ENCODE measurements at places on chromosomes 2 and 18.

DNA sequence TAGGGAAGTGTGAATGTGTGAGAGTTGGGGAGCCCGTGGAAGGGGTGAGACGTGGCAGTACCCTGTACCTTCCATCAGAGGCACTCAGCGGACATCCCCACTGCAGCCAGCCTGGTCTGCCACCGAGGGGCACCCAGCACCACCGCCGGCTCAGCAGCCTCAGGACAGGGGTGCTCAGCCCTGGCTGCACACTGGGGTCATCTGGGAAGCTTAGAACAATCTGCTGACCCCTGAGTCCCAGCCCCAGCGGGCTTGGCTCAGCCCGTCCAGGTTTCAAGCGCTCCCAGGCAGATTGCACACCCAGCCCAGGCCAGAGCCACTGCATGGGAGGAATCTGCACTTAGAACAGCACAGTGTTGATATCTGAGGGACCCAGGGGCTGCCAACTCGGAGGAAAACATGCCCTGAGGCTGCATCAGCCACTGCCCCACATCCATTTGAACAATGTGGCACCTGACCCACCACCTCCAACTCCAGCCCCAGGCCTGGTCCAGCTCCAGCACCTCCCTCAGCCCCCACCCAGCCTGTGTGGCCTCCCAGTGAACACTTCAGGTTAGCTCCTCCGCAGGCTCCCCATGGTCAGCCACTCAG, 147.1 kb upstream of the OTOS start:
- no peak overlapping the region for H3K27ac ChIP-seq
- H3K27me3 ChIP-seq, result no peaks in the 10 kb centered on the region
- H3K4me3 ChIP-seq, result no peak overlapping the region
- no peaks in the 10 kb centered on the region for H3K4me1 ChIP-seq
- DNase-seq, result no peak

GRCh38 chr2:138512672-138513071, 11.1 kb downstream of the SPOPL start:
- H3K4me1 ChIP-seq, result peaks cover 42% of the 10 kb centered on the region
- H3K27me3 ChIP-seq, result no peaks in the 10 kb centered on the region
- H3K36me3 ChIP-seq, result peaks cover 21% of the 10 kb centered on the region
- no peak for DNase-seq

GRCh38 chr2:216908300-216908699, 48.4 kb upstream of the TNP1 start:
- H3K27me3 ChIP-seq, result peaks cover 6% of the 10 kb centered on the region
- no peak for DNase-seq
- no peaks in the 10 kb centered on the region for H3K4me1 ChIP-seq
- no peak overlapping the region for H3K4me3 ChIP-seq

DNA sequence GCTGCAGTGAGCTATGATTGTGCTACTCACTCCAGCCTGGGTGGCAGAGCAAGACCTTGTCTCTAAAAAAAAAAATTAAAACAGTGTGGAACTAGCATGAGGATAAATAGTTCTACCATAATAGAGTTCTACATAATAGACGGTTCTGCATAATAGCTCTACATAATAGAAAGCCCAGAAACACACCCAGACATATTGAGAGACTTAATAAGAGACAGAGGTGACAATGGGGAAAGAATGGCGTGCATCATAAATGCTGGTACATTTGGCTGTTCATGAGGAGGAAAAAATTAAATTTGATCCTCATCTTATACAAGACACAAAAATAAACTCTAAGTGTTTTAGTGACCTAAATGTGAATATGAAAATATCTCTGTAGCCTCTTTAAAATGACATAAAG, 58.5 kb downstream of the PTRHD1 start:
- no peak for DNase-seq
- H3K36me3 ChIP-seq, result peaks cover 16% of the 10 kb centered on the region
- H3K4me1 ChIP-seq, result no peaks in the 10 kb centered on the region
- no peak overlapping the region for H3K4me3 ChIP-seq
- H3K27ac ChIP-seq, result no peak overlapping the region

GRCh38 chr2:227821043-227821942, 7.7 kb downstream of the CCL20 start:
- H3K27me3 ChIP-seq, result peaks cover 13% of the 10 kb centered on the region
- H3K27ac ChIP-seq, result no peak overlapping the region
- no peak for DNase-seq
- no peaks in the 10 kb centered on the region for H3K4me1 ChIP-seq

DNA sequence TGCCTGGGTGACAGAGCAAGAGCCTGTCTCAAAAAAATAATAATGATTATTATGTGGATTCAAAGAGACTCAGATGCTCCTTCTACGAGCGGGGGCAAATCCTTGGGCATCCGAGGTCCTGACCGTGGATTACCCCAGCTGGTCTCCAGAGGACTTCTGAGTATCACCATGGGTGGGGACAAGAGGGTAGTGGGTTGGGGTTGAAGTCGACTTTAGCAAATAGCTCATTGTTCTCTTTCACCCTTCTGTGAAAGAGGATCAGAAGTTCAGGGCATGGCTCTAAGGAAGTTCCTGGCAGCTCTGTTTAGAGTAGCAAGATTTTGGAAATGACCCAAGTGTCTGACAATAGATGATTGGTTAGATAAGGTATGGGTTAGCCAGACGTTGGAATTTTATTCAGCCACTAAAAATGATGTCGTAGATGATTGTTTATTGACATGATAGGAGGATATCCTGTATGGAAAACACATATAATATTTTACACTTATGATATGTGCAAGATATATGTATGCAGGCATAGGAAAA, 59.0 kb upstream of the SPRED2 start:
- DNase-seq, result no peak
- H3K4me3 ChIP-seq, result no peak overlapping the region
- no peaks in the 10 kb centered on the region for H3K4me1 ChIP-seq
- H3K27ac ChIP-seq, result no peak overlapping the region

GRCh38 chr18:24922491-24922890, 429.5 kb downstream of the ZNF521 start:
- H3K4me3 ChIP-seq, result peak overlapping the region; percentile 22
- H3K27ac ChIP-seq, result peak overlapping the region; percentile 66
- H3K27me3 ChIP-seq, result no peaks in the 10 kb centered on the region
- no peak for DNase-seq
- H3K4me1 ChIP-seq, result peaks cover 36% of the 10 kb centered on the region
- no peaks in the 10 kb centered on the region for H3K36me3 ChIP-seq

DNA sequence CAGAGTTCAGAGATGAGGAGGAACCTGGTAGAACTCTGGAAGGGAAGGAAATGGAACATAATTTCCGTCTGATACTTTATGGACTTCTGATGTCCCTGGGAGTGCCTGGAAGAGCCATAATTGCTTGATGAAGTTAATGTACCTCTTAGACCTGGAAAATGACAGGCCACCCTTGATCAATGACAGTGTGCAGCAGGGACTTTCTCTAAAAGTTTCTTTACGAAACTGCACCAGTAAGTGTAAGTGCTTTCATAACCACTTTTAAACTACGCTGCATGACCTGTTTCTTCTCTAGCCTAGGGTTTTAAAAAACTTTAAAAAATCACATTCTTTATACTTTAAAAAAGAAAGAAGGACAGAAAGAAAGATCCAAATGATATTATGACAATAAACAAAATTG, 164.5 kb downstream of the LPIN1 start:
- H3K36me3 ChIP-seq, result peaks cover 3% of the 10 kb centered on the region
- DNase-seq, result no peak
- no peak overlapping the region for H3K4me3 ChIP-seq
- H3K27ac ChIP-seq, result no peak overlapping the region

- no peak for DNase-seq
- no peaks in the 10 kb centered on the region for H3K36me3 ChIP-seq
- peaks cover 10% of the 10 kb centered on the region for H3K27me3 ChIP-seq
- H3K27ac ChIP-seq, result no peak overlapping the region
- no peak overlapping the region for H3K4me3 ChIP-seq
Observed at GRCh38 chr18:24725644-24726415, 265.4 kb downstream of the HRH4 start.

GRCh38 chr2:193687195-193687594, 1492.5 kb upstream of the TMEFF2 start:
- no peak for DNase-seq
- no peak overlapping the region for H3K27ac ChIP-seq
- H3K36me3 ChIP-seq, result no peaks in the 10 kb centered on the region
- H3K4me3 ChIP-seq, result no peak overlapping the region

- H3K27me3 ChIP-seq, result peaks cover 5% of the 10 kb centered on the region
- no peaks in the 10 kb centered on the region for H3K36me3 ChIP-seq
- H3K27ac ChIP-seq, result no peak overlapping the region
- H3K4me1 ChIP-seq, result no peaks in the 10 kb centered on the region
- no peak overlapping the region for H3K4me3 ChIP-seq
Observed at GRCh38 chr2:100359576-100359975, 37.3 kb upstream of the LONRF2 start.

- DNase-seq, result no peak
- H3K27ac ChIP-seq, result no peak overlapping the region
- no peaks in the 10 kb centered on the region for H3K4me1 ChIP-seq
- H3K36me3 ChIP-seq, result no peaks in the 10 kb centered on the region
Observed at GRCh38 chr2:211611061-211611518, 927.5 kb downstream of the ERBB4 start.

DNA sequence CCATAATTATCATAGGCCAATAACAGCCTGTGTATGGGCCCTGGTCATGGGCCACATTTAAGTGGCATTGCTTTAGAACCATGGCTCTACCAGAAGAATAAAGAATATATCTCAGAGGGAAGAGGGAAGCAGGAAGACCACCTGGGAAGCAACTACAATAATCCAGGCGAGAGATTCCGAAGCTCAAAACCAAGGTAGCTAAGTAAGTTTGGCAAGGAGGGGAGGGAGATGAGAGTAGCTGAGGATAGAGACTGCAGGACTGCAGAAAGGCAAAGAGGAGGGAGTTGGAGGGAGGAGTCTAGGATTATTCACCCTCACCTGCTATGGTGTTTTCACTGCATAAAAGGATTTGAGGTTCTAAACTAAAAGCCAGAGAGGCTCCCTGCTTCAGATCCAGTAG, 293.5 kb downstream of the SETBP1 start:
- H3K4me1 ChIP-seq, result peaks cover 22% of the 10 kb centered on the region
- H3K36me3 ChIP-seq, result peaks cover 27% of the 10 kb centered on the region
- H3K27ac ChIP-seq, result no peak overlapping the region
- DNase-seq, result no peak
- H3K27me3 ChIP-seq, result no peaks in the 10 kb centered on the region

- peaks cover 27% of the 10 kb centered on the region for H3K36me3 ChIP-seq
- peaks cover 23% of the 10 kb centered on the region for H3K4me1 ChIP-seq
- no peak for DNase-seq
- no peaks in the 10 kb centered on the region for H3K27me3 ChIP-seq
- peak overlapping the region; percentile 85 for H3K4me3 ChIP-seq
- peak overlapping the region; percentile 83 for H3K27ac ChIP-seq
Observed at GRCh38 chr2:106160786-106161261, 33.3 kb downstream of the UXS1 start.

GRCh38 chr2:21580391-21580790, 456.6 kb downstream of the TDRD15 start:
- no peaks in the 10 kb centered on the region for H3K36me3 ChIP-seq
- no peak for DNase-seq
- no peaks in the 10 kb centered on the region for H3K27me3 ChIP-seq
- no peak overlapping the region for H3K27ac ChIP-seq
- no peaks in the 10 kb centered on the region for H3K4me1 ChIP-seq

GRCh38 chr2:42309366-42309765, 51.7 kb downstream of the COX7A2L start:
- no peak for DNase-seq
- no peaks in the 10 kb centered on the region for H3K4me1 ChIP-seq
- H3K36me3 ChIP-seq, result peaks cover 15% of the 10 kb centered on the region

DNA sequence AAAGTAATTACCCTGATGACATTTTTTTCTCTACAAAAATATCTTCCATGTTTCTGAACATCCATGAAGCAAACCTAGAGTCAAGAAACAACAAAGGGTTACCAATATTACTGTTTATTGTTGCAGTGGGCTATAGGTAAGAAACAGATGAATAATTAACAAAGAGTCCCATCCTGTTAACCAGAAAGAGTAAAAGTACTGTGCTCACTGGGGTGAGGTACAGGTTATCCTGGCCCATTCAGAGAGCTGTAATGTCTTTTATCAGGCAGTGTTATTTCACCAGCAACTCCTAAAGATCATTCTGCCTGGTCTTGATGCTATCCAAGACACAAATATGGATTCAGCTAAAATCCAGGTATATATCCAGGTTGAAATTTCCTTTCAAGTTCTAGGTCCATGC, 754.9 kb downstream of the SATB2 start:
- no peaks in the 10 kb centered on the region for H3K4me1 ChIP-seq
- H3K27me3 ChIP-seq, result no peaks in the 10 kb centered on the region
- no peak overlapping the region for H3K27ac ChIP-seq
- H3K4me3 ChIP-seq, result no peak overlapping the region
- no peaks in the 10 kb centered on the region for H3K36me3 ChIP-seq
- DNase-seq, result no peak

- H3K4me1 ChIP-seq, result no peaks in the 10 kb centered on the region
- H3K27me3 ChIP-seq, result no peaks in the 10 kb centered on the region
- no peak overlapping the region for H3K27ac ChIP-seq
- no peaks in the 10 kb centered on the region for H3K36me3 ChIP-seq
- DNase-seq, result no peak
- no peak overlapping the region for H3K4me3 ChIP-seq
Observed at GRCh38 chr2:4618141-4618540, 914.8 kb downstream of the DCDC2C start.

- DNase-seq, result no peak
- no peaks in the 10 kb centered on the region for H3K36me3 ChIP-seq
- H3K27ac ChIP-seq, result no peak overlapping the region
- H3K4me3 ChIP-seq, result peak overlapping the region; percentile 4
- H3K27me3 ChIP-seq, result no peaks in the 10 kb centered on the region
Observed at GRCh38 chr18:73038336-73038735, 170.5 kb upstream of the NETO1 start.

All from memory B cell (primary cell).